ENCODE measurements at places on chromosomes 1 and 21.

DNA sequence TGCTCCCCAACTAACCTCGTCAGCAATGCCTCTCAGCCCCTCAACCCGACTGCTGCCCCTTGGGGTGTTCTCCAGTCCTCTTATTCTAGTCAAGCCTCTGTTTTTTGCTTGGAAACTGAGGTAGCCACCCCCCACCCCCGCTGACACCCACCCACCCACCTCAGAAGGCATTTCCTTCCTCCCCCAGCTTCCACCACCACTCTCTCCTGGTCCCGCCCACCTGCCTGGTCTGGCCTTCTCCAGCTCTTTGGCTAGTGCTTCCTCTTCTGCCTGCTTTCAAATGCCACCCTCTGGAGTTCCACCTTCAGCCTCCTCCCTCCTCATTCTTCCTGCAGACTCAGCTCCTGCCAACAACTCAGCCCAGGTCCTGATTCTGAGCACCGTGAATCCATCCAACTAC, 35.3 kb downstream of the OLFML2B start:
- DNase-seq: no peak

- peak; percentile 32 for DNase-seq
Observed at GRCh38 chr1:7902478-7903085, 38.1 kb downstream of the TNFRSF9 start.

DNA sequence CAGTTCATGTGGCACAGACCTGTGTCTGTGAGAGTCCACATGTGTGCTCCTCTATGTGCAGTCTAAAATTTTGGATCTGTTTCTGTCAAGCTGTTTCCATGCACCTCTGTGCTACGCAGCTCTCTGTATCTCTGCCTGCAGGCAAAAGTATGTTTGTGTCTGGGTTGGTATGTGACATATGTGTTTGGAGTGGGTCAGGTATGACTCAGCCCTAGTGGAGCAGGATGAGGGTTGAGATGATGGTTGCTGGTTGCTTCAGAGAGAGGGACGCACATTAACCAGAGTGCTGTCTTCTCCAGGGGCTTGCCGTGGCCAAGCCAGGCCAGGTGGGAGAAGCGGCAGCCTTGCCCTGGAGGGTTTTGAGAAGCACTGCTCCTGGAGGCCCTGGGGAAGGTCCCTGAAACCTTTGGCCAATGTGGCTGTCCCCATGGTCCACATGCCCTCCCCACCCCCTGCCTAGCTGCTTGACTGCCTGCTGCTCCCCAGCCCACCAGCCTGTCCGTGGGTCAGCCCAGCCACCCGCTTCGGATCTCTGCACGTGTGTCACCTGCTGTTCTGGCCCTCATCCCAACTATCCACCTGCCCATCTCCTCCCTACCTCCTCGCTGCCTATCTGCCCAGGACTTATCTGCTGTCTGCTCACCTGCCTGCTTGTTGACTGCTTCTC, 4.1 kb upstream of the EVA1B start:
- DNase-seq: no peak

DNA sequence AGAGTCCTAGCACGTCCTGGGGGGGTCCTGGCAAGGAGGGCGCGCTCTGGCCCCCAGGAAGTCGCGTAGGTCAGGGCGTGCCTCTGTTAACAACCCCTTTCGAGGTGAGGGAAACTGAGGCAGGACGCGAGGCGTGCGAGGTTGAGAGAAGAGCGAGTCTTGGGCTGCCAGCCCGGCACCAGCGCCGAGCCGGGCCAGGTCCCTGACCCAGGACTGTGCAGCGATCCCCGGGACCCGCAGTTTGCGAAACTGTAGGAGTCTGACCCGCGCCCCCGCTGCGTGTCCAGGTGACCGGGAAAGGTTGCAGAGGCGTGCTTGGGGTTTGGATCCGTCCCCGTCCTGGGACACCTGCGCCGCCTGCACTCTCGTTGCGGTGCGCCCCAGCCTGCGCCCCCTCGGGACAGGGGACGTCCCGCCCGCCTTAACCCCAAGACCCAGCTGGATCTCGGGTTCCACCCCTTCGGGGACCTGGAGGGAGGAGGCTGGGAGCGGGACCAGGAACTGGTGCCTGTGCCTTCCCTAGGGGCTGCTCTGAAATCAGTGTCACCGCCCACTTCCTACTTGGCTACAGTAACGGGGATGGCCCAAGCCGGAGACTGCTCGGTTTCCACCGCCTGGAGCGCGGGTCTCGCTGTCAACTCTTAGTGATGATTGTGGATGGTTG, 493 bp downstream of the DISC1 start:
- peak; percentile 24 for DNase-seq

DNA sequence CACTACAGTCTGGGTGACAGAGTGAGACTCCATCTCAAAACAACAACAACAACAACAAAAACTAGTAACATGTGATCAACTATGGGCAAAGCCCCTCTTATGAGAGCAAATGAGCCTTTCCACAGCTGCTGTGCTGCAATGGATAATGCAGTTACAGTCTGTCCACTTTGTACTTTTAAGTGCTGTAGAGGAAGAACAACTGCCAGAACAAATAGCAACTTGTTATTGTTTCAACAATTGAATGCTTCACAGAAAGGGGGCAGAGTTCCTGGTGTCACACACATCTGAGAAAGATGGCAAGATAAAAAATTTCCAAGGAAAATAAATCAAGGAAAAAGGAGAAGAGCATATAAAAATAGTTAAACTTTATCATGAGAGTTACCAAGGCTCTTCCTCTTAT, 243.6 kb upstream of the DMRTA2 start:
- DNase-seq: no peak

GRCh38 chr21:41369920-41370839, 8.4 kb downstream of the MX2 start:
- peak; percentile 29 for DNase-seq

DNA sequence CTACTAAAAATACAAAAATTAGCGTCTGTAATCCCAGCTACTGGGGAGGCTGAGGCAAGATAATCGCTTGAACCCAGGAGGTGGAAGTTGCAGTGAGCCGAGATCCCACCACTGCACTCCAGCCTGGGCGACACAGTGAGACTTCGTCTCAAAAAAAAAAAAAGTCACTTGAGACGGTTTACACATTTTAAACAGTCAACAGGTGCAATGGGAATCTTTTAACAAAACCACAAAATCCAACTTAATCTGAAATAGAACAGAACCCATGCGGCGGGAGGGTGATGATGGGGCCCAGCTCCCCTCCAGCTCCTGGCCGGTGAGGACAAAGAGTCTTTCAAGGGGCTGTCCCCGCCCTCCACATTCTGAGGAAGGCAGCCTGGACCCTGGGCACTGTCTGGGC, 48.3 kb downstream of the TP73 start:
- DNase-seq: no peak

DNA sequence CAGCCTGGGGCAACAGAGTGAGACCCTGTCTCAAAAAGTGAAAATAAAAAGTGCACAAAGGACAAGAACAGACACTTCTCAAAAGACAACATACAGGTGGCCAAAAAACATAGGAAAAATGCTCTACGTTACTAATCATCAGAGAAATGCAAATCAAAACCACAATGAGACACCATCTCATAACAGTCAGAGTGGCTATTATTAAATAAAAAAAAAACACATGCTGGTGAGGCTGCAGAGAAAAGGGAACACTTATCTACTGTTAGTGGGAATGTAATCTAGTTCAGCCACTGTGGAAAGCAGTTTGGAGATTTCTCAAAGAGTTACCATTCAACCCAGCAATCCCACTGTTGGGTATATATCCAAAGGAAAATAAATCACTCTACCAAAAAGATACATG, 173.2 kb downstream of the SMYD3 start:
- DNase-seq: no peak

GRCh38 chr1:39701049-39701439, 9.8 kb upstream of the HPCAL4 start:
- DNase-seq: no peak

All from T follicular helper cell (primary cell).